ENCODE measurements at places on chromosomes 5 and 9.

DNA sequence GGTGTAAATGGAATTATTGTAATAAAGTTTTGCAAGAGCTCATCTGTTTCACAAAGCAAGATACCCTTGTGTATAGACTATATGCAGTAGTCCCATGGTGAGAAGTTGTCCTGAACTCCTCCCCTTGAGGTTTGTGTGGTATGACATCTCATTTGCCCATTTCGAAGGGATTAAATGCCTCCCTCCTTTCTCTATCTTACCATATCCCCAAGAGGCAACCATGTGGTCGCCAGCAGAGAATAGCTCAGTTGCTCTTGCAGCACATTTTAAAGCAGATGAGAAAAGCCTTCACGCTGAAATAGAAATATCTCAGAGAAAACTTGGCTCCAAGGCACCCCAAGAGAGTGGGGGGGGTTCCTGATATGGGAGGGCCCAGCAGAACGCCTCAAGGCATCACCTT, 4.6 kb downstream of the SEMA6A start:
- no peak for DNase-seq

GRCh38 chr5:180428598-180428997, 65.6 kb upstream of the CNOT6 start:
- no peak for DNase-seq

GRCh38 chr9:33837138-33837537, 20.2 kb downstream of the UBE2R2 start:
- no peak for DNase-seq

DNA sequence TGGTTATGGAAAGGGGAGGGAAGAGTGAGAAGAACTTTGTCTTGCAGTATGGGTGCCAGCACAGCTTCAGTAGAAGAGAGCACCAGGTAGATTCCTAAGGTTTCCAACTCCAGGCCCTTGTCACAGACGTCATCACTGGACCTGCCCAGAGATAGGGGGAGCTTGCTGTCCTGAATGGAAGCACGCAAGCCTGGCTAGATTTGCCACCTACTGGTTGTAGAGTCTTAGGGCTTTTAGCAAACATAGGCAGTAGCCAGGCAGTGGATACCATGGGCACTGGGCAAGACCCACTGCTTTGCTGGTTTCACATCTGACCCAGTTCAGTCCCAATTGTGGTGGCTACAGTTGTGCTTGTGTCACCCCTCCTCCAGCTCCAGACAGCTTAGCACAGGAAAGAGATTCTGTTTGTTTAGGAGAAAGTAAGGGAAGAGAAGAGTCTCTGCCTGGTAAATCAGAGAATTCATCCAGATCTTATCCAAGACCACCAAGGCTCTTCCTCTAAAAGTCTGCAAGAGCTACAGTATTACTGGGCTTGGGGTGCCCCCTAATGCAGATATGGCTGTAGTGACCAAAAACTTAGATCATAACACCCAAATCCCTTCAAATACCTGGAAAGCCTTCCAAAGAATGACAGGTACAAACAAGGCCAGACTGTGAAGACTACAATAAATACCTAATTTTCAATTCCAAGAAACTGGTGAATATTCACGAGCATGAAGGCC, 158.9 kb downstream of the HINT1 start:
- DNase-seq: no peak

DNA sequence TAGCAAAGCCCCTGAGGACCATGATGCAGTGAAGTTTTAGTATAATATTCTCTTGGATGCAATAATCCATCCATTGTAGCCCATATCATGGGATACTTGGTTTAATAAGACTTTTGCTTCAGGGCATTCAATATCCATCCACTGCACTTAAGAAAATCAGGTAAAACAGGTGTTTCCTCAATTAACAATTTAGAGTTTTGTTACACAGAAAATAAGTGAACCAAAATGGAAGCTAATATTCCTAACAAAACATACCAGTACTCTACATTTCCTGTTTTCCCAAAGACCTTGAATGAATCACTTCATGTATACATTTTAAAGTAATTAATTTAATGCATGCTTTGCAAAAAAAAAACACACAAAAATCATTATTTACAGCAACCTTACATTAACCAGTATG, 305.6 kb downstream of the NR2F1-AS1 start:
- DNase-seq: no peak

DNA sequence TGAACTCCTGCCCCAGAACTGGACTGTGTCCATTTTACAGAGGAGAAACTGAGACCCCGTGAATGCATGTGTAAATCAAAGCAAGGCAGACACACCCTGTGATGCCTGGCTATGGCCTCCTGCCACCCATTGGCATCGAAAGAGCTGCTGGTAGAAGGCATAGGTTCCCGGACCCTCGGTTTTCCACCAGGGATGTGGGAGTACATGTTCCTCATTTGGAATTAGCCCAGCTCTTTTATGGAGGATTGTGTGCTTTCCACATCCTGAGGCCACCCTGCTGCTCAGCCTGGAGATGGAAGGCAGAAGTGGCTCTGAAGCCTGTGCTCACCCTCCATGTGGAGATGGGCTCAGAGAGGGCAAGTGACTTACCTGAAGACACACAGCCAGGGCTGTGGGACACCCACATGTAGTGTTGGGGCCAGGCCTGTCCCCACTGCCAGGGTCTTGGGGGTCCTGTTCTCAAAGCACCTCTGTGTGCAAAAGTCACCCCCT, 2.8 kb downstream of the SUSD3 start:
- no peak for DNase-seq

- DNase-seq: no peak
These were observed 13.7 kb upstream of the KIF4B start for GRCh38 chr5:154999865-155000264.

DNA sequence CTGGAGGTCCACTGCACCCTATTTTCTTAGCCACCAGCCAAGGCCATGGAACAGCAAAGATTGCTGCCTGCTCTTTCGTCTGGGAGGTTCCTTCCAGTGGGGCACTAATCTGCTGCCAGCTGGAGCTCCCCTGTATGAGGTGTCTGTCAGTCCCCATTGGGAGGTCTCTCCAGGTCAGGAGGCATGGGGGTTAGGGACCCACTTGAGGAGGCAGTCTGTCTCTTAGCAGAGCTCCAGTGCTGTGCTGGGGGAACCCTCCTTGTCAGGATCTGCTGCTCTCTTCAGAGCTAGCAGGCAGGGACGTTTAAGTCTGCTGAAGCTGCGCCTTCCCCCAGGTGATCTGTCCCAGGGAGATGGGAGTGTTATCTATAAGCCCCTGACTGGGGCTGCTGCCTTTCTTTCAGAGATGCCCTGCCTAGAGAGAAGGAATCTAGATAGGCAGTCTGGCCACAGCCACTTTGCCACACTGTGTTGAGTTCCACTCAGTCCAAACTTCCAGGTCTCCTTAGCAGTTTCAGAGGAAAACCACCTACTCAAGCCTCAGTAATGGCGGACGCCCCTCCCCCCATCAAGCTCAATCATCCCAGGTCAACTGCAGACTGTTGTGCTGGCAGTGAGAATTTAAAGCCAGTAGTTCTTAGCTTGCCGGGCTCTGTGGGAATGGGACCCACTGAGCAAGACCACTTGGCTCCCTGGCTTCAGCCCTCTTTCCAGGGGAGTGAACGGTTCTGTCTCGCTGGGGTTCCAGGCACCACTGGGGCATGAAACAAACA, 317.7 kb downstream of the LRRC70 start:
- no peak for DNase-seq
